ENCODE measurements at places on chromosomes 4 and X.

- DNase-seq: no peak
These were observed 21.8 kb upstream of the GBA3 start for GRCh38 chr4:22670956-22671355.

DNA sequence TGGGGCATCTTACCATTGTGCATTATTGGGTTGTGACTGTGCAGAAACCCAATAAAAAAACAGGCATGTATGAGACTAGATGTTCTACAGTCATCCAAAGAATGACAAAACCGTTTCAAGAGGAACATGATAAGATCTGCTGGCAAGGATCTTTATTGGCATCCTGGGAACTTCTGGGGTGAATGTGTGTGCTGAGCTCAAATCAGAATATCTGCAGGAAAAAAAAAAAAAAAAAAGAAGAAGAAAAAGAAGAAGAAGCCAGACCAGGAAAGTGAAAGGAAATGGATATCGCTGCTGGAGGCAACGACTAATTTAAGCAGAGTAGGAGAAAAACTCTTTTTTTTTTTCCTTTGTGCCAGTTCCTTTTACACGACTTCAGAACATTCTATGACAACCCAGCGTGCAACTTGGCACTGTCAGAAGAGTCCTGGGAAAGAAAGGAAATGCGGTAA is 484.2 kb upstream of the BOD1L1 start:
- DNase-seq: peak; percentile 16

GRCh38 chrX:153379508-153379907 is 21.6 kb downstream of the PNMA6E start:
- DNase-seq: no peak

GRCh38 chrX:134745636-134746409 is 87.6 kb upstream of the PLAC1 start:
- DNase-seq: no peak

DNA sequence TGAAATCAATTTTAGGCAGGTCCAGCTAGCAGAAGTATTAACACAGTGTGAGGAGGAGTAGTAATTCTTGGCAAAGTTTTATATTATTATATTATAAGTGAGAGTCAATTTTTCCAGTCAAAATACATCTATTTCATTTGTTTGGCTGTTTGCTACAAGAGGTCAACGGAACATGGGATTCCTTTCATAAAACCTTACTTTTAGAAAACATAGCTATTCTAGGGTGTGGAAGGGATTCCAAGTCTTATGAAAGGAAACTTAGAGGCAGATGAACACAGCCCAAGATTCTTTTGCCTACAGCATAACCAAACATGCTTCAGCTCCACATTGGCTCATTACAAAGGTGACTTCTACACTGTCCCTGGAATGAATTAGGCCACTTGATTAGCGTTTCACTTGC is 29.9 kb upstream of the PCDH19 start:
- no peak for DNase-seq

GRCh38 chr4:2789351-2789750 is 3.5 kb upstream of the SH3BP2 start:
- DNase-seq: no peak

DNA sequence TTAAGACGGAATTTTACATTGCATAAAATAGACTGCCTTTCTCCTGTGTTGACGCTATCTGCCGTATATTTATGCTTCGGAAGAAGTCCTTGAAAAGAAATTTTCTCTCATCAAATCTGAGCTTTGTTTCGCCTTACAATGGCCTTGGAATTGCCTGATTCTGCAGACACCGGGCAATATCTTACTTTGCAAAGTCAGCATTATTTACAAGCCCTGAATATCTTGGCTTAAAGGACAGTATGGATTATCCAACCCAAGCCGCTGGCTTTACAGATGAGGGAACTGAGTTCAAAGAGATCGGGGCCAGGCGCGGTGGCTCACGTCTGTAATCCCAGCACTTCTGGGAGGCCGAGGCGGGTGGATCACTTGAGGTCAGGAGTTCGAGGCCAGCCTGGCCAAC is 1.1 kb upstream of the MANBA start:
- no peak for DNase-seq

All from LoVo (cell line).